ENCODE measurements at places on chromosomes 3 and 15.

DNA sequence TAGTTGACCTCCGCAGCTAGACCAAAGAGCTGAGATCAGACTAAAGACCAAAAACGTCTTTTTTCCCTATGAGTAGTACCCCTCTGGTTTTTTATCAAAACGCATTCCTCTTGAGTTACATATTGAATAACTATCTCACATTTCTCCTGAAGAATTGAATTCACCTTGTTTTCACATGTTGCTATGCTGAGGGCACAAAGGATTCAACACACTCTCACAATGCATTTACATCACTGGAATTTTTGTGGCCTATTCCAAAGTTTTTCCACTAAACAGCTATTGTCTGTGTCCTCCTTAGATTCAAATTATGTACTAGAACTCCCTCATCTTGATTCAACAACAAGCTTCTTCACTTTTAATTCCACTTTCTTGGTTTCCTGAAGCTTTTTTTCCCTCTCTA, 112.5 kb downstream of the RSL24D1 start:
- DNase-seq, result no peak

GRCh38 chr3:81390796-81391195, 370.6 kb downstream of the GBE1 start:
- no peak for DNase-seq

- no peak for DNase-seq
Measured at GRCh38 chr15:70132139-70132538, 34.4 kb upstream of the TLE3 start.

DNA sequence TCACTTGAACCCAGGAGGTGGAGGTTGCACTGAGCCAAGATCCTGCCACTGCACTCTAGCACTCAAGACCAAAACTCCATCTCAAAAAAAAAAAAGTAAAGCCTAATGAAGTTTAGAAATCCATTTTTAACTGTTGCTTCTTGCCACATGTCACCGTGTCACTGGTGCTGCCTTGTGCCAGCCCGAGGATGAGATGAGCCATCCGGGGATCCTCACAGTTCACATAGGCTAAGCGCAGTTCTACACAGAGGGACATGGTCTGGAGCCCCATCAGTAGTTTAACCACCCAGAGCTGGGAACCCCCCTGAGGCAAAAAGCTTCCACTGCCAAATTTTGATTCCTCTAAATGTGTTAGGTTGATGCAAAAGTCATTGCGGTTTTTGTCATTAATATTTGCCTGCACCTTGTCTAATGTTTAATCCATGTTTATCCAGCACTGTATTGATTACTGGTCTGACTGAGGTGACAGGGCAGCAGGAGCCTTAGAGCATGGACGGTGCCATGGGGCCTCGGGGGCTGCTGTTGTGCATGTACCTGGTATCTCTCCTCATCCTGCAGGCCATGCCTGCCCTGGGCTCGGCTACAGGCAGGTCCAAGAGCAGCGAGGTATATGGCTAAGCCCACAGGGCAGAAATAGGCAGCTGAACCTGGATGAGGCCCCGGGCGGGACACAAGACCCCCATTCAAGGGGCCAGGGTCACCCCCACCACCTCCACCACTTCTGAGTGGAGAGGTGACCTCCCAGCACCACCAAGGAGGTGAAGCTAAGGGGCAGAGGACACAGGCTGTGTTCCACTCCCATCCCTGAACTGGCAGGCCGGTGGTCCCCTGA, at the start of gene ITIH1:
TSS of gene ITIH1 (plus strand) at position 473 of the 832 bp plus-strand sequence. CDS start at position 490, 17 bp downstream.
- no peak for DNase-seq

DNA sequence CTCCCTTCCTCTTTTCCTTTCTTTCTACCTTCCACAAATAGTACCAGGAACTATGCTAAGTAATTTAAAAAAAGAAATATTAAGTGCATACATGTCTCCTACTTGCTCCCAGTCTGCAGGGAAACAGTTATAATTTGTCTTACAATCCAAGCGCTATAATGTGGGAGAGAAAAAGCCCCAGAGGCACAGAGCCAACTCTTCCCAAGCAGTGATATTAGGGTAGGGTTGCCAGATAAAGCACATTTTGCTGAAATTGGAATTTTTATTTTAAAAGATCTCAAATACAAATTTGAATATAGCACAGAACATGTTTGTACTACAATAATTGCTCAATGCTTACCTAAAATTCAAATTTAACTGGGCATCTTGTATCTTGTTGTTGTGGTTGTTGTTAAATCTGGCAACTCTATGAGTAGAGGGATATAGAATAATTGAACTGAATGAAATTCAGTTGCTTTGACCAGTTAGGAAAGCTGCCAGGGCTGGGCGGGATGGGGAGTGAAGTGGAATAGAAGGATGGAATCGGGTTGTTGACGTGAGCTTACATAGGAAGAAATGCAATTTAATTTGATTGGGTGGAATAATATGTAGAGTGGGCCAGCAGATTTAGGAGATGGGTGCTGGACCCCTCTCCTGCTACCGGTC, 52.6 kb upstream of the USP3 start:
- DNase-seq, result no peak

DNA sequence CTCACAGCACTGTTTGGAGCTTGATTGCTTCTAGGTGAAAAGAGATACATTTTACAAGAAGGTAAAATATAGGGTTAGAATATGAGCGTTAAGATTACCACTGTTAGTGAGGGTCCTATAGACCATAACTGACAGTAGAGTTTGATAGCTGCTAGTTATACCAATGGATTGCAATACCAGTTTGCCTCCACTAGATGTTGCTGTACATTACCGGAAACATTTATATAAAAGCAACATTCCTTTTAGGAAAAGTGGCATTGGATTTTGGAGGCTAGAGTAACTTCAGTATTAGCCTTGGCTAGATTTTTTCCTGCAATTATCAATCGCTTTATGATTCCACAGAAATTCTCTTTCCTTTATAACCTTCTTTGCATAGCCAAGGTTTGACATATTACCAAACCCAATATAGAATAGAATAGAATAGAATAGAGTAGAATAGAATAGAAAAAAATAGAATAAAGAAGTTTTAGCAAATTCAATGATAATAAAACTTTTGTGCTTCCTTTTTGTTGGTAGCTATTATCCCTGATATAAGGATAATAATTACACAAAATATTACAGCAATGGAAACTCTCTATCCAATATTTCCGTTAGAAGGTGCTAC, 1093.6 kb upstream of the ALCAM start:
- no peak for DNase-seq

GRCh38 chr3:129238945-129239705, 10.3 kb upstream of the COPG1 start:
- DNase-seq, result no peak

DNA sequence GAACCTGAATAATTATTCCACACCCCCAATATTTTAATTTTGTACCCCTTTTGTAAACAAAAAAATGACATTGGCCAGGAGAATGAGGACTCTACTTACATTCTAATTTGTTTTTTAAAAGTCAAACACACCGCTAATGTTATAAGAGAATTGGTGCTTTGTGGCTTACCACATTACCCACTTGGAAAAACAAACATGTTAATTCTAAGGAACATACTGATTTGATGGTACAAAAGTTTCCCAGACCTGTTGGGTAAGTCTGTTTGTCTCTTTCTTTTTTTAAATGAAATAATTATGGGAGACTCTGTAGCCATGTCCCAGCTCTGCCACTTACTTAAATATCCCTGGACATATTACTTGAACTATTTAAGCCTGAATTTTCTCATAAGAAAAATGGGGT, 352.5 kb upstream of the C2CD4B start:
- DNase-seq, result no peak

GRCh38 chr15:42502477-42502876, 7.0 kb downstream of the SNAP23 start:
- DNase-seq, result no peak

GRCh38 chr3:60742606-60743145, 508.6 kb downstream of the FHIT start:
- no peak for DNase-seq

GRCh38 chr3:159322322-159322939, 520.6 kb downstream of the MFSD1 start:
- no peak for DNase-seq

Data from stimulated activated naive CD4-positive, alpha-beta T cell treated with Interleukin-2 at 50 U/mL for 16 hours (primary cell).